Neural crest cell (in vitro differentiated cells): ENCODE measurements at places on chromosomes 16 and 17.

DNA sequence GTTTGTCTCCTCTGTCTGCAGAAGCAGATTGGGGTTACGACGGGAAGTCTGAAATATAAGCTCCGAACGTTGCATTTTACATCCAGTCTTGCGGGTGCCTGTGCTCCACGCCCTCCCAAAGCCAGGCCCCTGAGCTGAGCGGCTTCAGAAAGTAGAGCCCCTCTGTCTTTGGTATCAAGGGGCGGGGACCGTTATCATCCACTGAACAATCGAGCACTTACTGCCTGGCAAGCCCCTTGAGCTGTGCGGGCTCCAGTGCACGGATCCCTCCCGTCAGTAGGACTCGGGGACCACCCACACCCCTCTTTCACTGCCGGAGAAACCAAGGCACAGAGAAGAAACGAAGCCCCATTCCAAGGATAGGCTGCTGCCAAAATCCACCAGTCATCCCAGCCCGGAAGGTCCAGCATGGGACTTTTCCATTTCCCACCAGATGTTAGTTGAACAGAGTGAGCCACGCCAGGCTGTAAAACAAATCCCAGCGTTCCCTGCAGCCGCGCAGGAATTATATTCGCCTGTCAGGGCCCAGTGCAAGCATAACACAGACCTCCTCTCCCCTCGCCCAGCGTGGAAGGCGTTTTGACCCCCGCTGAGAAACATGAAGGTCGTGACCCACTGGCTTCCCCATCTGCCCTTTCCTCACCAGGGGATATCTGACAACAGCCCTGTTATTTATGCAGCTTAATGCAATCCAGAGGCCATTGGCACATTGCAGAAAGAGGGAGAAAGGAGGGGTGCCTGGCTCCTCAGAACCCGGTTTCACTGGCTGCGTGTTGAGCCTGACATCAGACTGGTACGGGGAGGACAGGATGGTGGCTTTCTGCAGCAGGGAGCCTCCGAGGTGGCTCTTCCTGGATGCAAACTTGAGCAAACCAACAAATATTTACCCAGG is 212.2 kb upstream of the FOXF1 start:
- DNase-seq, result no peak

GRCh38 chr16:23863511-23864422 is 28.0 kb downstream of the PRKCB start:
- no peak for DNase-seq

GRCh38 chr16:20349615-20350014 is 2.9 kb downstream of the UMOD start:
- no peak for DNase-seq

- DNase-seq, result peak; percentile 95
Observed at GRCh38 chr16:56964243-56965148, 2.7 kb downstream of the CETP start.

DNA sequence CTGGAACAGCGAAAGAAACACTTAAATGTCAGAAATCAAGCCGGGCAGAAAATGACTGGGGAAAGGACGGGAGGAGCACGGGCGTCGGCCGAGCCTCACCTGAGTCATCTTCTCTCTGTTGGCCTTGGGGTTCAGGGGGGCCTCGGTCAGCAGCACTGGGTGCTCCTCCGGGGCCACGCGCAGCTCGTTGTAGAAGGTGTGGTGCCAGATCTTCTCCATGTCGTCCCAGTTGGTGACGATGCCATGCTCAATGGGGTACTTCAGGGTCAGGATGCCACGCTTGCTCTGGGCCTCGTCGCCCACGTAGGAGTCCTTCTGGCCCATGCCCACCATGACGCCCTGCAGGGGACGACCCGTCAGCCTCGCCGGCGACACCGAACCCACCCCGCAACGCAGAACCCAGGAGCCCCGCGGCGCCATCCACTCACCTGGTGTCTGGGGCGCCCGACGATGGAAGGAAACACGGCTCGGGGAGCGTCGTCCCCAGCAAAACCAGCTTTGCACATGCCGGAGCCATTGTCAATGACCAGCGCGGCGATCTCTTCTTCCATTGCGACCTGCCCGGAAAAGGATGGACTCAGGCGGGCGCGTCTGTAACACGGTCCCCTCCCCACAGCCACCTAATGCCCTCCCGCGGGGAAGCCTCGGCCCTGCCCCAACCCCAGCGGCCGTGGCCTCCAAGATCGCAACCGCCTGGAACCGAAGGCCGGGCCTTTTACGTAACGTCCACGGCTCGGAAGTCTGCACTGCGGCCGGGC is 616 bp downstream of the ACTG1 start:
- no peak for DNase-seq
